ENCODE measurements at places on chromosomes 3 and 15.
A peak's percentile ranks its signal among the peaks of the same experiment; 100 is the strongest.

GRCh38 chr3:159265705-159266104, 463.9 kb downstream of the MFSD1 start:
- no peak for DNase-seq

GRCh38 chr3:65356331-65357248, 668.8 kb upstream of the ADAMTS9 start:
- peak; percentile 43 for DNase-seq

DNA sequence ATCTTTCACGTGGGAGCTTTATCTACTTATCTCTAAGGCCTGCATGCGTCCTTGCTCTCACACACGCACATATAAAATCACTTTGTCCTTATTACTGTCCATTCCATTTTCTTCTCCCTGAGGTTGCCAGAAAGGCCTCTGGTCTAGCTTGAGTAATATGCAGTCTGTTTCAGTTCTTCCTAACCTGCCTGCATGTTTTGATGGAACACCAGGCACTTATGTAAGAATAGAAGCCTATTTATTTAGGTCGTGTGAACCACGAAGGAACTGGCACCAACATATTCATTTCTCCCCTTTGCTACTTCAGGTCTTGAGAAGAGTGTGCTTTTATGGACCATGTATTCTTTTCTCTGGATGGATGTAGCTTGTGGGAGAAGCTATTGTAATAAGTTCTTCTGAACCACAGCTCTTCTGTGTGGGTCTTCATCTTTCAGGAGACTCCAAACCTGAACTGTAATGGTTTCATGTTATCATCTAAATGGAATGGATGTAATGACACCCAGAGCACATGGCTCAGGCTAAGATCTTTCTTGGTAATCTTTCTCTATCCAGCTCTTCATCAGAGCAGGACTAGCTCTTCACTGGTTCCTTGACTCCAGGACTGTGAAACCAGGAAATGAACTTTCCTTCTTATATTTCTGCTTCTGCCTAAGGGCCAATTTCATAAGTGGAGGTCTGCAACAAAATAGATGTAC, 53.8 kb downstream of the UBE2E2 start:
- no peak for DNase-seq

DNA sequence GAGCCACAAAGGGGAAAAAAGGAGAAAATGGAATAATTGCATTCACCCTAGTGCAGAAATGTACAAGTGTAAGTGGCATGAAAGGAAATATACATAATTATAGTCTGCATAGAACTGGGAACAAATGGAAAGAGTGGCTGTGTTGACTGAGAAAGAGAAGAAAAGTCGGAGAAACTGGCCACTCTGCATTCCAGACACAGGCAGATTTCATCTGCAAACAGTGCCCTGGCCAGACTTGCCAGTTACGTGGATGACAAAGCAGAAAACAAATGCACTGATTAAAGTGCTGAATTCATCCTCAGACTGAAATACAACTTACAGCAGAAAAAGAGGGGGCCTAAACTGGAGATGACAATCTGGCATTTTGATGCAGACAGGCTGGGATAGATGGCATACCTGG, 129.8 kb downstream of the FGF12 start:
- DNase-seq, result no peak

- DNase-seq, result no peak
These were observed 1.3 kb downstream of the FSD2 start for GRCh38 chr15:82804575-82804949.

- DNase-seq, result no peak
These were observed 129.7 kb upstream of the ROPN1 start for GRCh38 chr3:124121379-124122312.

- no peak for DNase-seq
These were observed 21.9 kb downstream of the NRROS start for GRCh38 chr3:196661400-196661799.

DNA sequence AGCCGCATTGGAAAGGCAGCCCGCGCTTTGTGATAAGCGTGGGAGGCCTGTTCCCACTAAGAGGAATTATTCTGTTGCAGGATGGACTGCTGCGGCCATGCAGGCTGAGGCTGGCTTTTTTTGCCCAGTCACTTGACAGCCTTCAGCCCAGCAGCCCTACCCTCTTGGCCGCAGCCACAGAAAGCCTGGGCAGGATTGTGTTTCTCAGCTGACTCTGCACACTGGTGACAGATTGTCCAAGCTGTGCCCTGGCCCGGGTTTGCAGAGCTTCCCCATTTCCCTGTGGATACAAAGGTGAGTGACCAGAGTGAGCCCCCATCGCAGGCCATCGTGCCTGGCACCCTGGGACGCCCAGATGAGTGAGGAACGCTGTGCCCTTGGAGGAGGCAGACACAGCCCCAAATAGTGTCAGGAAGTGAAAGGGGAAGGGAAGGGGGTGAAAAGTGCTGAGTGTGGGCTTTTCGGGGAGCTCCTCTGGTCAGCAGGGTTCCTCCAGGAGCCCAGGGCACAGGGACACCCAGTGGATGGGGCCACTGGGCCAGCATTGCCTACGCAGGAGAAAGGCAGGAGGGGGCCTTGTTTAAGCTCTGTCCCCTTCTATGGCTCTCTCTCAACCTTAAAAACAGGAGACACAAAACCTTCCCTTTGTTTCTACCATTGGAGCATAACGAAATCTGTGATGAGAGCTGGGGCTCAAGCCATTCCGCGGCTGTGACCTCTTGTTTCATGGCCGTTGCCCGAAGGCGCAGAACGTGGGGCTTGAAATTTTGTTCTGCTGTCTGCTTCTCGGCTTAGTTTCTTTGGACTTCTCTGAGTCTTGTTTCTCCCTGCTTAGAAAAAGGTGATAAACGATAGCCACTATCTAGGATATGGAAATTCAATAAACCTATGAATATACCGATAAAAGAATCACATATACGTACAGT, 91.5 kb upstream of the MEF2A start:
- DNase-seq, result no peak

- no peak for DNase-seq
These were observed at the start of gene GHRL for GRCh38 chr3:10292505-10293419. Gene GHRL, minus strand, starts transcription at chr3:10292947. Its CDS starts 2,767 bp downstream, at chr3:10290180.

- no peak for DNase-seq
These were observed 31.8 kb downstream of the PCOLCE2 start for GRCh38 chr3:142857056-142857455.

DNA sequence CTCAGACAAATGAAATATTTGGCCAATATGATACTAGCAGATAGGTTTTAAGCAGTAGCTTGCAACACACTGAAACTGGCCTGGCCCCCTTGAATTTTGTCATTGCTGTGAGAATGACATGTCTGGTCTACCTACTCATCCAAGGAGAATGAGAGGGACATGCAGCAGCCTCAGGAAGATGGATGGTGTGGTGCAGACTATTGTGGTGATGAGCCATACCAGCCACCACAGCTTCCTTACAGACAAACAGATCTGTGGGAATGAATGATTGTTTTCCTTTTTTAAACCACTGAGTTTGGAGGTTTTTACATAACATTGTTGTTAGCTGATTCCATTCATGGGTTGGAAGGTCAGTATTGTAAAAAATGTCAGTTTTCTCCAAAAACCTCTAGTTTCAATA, 133.7 kb upstream of the POU1F1 start:
- no peak for DNase-seq

- no peak for DNase-seq
These were observed 126.5 kb downstream of the ECT2 start for GRCh38 chr3:172877011-172877410.

GRCh38 chr3:143283432-143284128, 164.0 kb downstream of the CHST2 start:
- DNase-seq, result no peak

DNA sequence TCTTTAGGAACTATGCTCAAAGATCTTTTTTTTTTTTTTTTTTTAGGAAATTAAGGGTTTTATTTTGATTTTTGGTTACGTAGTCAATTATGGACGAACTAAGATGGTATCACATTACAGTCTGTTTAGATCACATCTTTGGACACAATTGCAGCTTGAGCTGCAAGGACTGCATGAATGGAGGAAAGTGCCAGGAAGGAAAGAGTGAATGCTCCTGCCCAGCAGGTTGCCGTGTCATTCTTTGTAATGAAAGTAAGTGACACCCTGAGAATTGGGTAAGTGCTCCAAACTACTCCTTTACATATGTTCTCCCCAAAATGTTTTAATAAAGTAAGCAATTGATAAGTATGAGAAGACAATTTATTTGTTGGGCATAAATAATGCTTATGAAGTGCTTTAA, 716.5 kb upstream of the GOLIM4 start:
- DNase-seq, result no peak

- DNase-seq, result peak; percentile 54
These were observed 128.1 kb downstream of the NSMCE3 start for GRCh38 chr15:29141308-29142128.

DNA sequence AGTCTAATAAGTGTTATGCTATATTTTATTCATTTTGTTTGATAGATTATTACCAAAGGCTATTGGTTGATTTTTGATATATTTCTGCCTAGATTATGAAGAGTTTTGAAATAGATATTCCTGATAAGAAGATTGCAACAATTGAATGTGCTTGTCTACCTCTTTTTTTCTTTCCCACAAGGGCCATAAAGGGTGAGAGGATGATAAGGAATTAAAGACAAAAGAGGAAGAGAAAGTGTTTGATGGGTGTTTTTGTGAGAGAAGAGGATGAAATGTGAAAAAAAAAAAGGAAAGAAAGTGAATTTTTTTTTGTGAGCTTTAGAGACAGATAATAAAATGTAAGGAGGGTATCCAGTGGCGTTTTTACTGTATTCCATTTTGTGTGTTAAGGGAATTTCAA, 244.4 kb downstream of the CHST2 start:
- no peak for DNase-seq

- DNase-seq, result no peak
These were observed 41.5 kb downstream of the ABHD2 start for GRCh38 chr15:89129816-89130134.

GRCh38 chr3:163043074-163043473, 1546.5 kb downstream of the OTOL1 start:
- no peak for DNase-seq

- peak; percentile 60 for DNase-seq
These were observed 11.2 kb upstream of the RNU6-1 start for GRCh38 chr15:67850994-67851571.

DNA sequence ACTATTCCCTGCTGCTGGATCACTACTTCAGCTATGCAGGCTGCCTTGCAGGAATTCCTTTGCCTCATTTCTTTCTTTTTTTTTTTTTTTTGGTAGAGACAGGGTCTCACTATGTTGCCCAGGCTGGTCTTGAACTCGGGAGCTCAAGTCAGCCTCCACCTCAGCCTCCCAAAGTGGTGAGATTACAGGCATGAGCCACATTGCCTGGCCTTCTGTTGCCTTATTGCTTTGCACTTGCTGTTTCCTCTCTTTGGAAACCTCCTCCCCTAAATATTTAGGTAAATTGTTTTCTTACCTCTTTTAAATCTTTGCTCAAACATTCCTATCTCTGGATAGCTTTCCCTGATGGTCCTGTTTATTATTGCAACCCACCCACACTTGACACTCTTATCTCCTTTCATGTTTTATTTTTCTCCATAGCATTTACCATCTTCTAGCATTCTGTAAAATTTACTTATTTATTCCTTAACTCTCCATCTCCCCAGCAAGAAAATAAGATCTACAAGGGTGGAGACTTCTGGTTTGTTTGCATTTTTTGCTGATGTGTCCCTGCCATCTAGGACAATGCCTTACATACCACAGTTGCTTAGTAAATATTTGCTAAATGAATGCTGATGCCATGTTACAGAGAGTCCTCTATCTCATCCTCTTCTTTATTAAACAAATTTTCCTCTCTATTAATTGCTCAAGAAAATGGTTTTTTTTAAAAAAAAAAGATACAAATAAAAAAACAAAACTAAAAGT, 134.8 kb downstream of the P2RY1 start:
- DNase-seq, result no peak

DNA sequence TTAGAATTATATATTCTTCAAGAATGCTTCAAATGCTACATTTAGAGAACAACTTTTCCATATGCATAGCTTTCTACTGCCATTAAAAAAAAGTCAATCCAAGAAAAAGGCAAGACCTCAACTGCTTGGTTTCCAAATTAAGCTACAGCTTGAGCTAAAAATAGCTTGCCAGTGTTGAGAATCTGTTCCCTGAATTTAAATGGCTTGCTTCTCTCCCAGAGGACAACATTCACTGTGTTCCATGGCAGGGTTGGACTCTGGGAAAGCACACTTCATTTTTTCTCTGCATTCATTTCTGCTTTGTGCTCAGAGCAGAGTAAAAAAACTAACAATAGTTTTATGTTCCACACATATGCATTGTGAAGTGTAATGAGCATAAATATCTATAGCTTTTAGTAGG, 50.3 kb upstream of the ACTL6A start:
- DNase-seq, result no peak

DNA sequence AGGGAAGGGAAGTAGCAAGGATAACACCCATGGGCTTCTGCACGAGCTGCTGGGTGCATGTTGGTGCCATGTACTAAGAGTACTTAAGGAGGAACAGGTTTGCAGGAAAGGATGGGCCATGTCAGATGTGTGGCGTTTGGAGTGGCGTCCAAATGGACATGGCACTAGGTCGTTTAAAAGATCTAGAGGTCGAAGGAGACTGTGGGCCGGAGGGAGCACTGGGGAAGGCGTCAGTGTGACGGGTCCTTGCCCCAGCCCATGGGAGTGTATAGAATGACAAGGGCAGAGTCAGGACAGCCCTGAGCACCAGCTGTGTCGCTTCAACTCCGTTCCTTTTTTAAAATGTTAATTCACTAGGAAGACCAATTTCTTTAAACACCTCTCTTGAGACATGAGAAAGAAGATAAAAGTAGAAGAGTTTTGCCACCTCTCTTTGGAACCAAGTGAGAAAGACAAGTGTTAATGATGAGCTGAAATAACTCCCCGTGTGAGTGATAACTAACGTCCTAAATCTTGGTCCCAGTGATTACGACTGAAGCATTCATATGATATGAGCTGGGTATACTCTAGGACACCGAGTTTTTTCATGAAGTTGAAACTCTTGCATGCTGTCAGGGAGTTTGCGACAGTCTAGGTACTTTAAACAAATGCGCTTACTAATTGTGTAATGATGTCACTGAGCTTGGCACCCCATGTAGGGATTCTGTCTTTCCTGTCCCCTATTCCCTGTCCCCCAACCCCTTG, 23.8 kb downstream of the LYSMD4 start:
- DNase-seq, result no peak

DNA sequence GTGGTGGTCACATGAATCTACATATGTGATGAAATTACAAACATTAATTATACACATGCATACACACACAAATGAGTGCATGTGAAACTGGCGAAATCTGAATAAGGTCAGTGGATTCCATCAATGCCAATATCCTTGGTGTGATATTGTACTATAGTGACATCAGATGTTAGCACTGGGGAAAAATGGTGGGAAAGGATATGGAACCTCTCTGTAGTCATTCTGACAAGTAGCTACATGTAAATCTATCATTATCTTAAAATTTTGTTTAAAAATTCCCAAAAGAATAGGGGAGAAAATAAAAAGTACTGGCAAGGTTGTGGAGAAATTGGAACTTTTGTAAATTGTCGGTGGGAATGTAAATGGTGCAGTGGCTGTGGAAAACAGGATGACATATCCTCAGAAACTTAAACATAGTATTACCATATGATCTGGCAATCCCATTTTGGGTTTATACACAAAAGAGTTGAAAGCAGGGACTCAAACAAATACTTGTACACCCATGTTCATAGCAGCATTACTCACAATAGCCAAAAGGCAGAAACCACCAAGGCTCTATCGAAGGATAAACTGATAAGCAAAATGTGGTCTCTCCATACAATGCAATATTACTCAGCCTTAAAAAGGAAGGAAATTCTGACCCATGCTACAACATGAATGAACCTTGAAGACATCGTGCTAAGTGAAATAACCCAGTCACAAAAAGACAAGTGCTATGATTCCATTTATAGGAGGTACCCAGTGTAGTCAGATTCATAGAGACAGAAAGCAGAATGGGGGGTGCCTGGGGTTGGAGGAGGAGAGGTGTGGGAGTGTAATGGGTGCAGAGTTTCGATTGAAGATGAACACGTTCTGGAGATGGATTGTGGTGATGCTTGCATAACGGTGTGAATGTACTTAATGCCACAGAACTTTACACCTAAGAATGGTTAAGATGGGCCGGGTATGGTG, 25.3 kb upstream of the HRH1 start:
- DNase-seq, result no peak
